Posterior cingulate gyrus (tissue), 11 donors: ENCODE measurements at places on chromosomes 2 and 18.

DNA sequence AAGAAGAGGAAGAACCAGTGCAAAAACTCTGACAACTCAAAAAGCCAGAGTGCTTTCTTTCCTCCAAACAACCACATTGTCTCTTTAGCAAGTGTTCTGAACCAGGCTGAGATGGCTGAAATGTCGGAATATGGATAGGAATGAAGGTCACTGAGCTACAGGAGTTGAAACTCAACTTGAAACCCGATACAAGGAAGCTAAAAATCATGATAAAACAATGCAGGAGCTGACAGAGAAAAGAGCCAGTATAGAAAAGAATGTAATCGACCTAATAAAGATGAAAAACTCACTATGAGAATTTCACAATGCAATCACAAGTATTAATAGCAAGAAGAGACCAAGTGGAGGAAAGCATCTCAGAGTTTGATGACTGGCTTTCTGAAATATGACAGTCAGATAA, 15.0 kb upstream of the EIF2AK3 start:
- no peak for DNase-seq

DNA sequence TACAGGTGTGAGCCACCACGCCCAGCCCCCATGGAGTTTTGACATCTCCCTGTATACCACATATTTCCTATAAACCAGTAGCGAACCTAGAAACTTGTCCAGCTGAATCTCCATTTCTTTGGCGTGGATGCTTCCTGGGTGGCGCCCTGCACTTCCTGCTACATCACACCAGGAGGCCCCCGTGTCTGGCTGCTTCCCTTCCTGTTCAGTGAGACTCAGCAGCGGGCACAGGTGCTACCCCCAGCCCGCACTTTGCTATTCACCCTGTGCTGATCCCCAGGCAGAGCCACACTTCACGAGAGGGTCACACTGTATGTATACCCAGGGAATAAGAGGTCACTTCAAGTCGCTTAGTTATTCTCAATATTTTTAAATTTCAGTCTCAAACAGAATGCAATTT, 35.0 kb downstream of the CYP27C1 start:
- DNase-seq, result no peak

DNA sequence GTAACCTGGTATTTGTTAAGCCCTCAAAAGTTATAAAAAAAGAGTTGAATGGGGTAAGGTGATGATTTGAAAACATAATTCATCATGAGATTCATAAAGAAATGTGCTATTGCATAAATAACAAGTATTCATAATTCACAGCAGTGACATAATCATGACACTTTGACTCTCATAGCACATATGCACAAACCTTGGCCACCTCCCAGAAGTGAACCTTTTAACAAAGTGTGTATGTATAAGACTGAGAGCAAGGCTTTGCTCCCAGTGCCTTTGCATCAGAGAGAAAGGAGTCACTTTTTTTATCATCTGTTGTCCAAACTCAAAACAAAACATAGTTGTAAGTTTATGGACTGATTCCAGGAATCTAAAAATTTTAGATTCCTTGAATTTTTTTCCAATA, 15.0 kb upstream of the HTR2B start:
- no peak for DNase-seq

- no peak for DNase-seq
Observed at GRCh38 chr2:11697103-11697871, 27.3 kb upstream of the NTSR2 start.

- no peak for DNase-seq
Observed at GRCh38 chr2:81249152-81249551, 944.6 kb upstream of the LRRTM1 start.

DNA sequence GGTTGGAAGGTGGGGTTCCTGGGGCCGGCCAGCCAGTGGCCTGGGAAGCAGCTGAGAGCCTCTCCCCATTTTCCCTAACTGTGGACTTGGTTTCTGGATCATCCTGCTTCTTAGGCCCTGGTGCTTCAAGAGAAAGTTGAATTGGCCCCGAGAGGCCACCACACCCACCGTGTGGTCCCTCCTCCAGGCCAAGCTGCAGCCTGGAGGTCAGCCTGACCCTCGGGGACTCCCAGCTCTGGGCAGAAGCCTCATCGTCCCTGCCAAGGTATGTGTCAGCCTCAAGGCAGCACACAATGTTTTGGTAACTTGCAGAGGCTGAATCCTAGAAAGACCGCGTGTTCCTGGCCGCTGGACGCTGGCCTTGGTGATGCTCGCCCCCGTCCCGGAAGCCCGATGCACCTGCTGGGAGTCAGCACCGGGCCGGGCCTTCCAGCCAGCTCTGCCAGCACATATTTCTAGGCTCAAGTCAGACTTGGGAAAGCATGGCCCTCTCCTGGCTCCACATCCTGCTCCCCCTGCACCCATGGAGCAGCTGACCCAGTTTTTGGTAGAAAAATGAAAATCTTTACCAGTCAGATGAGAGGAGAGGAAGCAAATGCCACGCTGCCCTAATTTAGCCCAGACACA, 72.6 kb downstream of the ACTR2 start:
- DNase-seq, result peak; percentile 67

- DNase-seq, result no peak
Observed at GRCh38 chr2:25226827-25227226, 58.4 kb upstream of the POMC start.

DNA sequence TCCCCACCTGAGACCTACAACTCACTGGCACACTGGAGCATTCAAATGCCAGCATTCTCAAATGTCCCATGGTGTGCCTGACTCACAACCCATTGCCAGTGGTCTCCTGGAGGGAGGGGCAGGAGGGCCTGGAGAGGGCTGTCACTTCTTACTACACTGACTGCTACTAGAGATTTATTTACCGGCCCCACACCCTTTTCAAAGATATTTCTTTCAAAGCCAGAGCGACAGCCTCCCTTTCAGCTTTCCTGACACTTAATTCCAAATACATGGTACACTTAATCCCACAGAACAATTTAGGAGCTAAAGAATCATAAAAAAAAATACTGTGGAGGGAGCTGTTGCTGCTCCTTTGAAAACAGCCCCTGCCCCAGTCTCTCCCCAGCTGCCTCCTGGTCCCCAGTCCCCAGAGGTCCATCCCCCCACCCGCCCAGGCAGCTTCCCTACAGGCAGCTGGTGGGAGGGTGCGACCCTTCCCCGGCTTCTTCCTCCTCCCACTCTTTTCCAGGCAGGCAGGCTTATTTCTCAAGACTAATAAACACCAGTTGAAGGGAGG, 129.1 kb upstream of the SMAD2 start:
- no peak for DNase-seq

- DNase-seq, result no peak
Observed at GRCh38 chr2:111707700-111708099, 176.3 kb downstream of the ANAPC1 start.

DNA sequence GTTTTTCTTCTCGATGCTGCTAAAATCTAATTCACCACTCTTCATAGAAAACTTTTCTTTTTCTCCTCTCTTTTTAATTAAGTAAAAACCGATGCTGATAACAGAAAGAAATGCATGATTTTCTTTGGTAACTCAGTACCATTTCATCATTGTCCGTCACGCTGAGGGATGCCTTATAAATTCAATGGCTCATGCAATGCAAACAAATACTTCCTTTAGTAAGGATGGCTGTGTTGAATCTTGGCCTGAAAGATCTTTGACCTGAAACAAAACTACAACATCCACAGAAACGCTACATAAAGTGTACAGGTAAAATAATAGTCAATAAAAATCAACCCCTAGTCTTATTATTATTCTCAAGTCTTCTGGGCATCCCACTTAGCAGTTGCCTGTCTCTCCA, 261.4 kb downstream of the SLC8A1 start:
- DNase-seq, result no peak

DNA sequence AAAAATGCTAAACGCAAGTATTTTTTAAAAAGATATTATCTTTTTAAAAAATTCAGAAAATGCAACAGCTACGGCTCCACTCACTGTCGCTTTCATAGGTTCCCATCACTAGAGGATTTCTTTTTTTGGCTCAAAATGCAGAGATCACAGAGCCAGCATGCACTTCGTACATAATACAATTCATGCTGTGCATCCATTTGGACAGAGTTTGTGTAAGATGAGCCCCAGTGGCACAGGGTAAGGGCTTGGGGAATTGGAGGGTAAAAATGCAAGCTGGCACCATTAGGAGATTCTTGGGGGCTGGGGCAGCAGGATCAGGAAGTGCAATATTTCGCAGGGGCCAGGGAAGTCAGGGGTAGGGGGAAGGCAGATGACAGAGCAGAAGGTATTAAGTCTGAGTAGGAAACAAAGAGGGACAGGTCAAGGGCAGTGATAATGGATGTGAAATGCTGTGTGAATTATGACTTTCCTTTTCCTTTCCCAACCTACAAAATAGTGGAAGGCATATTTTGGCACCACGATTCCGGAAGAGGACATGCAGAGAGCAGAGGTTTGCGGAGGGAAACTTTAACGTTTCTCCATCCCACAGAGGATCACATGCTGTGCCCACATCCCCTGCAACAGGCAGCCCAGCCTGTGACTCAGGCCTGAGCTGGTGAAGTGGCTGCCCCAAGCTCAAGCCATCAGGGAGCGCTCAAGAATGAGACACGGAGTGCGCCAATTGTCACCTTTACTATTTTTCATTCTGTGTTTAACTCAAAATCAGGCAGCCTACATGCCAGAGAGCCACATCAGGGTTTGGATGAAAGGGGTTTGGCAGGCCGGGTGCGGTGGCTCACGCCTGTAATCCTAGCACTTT, 4.7 kb downstream of the CAPG start:
- peak; percentile 60 for DNase-seq

DNA sequence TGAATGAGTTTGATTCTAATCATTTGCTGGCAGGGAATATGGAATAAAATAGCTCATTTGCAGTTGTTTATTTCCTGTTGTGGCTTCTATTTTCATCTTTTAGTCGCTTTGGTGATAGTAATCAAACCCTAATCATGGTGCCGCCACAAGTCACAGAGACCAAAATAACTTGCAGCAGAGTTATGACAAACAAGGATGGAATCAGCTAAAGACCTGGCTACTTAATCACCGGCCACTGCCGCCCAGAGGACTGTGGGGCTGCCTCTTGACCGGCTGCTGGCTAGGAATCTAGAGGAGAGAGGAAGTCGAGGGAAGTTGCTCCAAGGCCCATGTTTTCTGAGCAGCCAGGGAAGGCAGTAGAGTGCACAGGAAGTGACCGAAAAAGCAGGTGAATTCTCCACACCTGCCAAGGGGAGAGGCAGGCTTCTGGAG, 5.1 kb upstream of the SMAD7 start:
- DNase-seq, result no peak

DNA sequence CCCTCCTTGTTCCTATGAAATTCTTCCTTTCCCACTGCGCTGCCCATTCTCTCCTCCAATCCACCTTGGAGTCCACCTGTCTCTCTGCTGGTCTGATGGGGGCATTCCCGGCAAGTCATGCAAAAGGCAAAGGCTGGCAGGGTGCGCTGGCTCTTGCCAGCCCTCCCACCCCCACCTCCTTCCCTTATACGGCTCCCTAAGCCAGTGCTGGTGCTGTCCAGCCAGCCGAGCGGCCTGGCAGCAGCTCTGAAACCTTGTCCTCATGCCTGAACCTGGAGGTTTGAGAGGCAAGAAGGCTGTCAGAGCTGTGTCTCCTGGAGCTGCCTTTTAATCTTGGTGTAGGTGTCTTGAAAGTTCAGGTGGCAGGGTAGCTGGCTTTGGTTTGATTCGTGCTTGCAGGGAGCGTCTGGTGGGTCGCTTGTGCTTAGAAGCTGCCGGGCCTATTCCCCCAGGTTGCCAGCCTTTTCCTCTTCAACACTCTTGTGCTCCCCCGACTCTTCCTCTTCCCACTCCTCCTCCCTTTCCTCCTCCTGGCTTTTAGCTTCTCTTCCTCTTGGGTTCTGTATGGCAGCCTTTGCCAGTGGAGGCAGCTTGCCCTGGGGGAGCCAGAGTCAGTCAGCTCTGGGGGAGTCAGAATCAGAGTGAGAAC, 748 bp downstream of the LIPG start:
- no peak for DNase-seq

DNA sequence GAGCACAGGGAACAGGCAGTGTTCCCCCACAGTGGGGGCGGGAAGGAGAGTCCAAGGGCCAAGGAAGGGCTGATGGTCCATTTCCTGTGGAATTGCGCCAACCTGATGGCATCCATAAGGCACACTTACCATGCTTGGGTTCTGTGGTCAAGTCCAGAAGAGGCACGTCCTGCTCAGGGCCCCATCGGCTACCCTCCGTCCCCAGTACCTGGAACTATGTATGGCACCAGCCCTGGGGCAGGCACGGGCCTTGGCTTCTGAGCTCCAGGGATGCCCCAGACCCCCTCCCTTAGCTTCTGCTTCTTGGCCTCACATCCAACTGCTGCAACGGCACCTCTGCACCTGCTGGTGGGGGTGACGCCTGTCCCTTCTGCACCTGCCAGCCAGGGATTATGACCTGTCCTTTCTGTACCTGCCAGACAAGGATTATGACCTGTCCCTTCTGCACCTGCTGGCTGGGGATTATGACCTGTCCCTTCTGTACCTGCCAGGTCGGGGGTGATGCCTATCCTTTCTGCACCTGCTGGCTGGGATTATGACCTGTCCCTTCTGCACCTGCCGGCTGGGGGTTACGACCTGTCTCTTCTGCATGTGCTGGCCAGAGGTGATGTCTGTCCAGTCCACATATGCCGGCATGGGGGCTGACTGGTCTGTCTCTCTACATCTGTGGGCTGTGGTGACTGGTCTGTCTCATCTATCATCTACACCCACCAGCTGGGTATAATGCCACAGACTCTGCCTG, 45.4 kb upstream of the SNTG2 start:
- DNase-seq, result no peak

DNA sequence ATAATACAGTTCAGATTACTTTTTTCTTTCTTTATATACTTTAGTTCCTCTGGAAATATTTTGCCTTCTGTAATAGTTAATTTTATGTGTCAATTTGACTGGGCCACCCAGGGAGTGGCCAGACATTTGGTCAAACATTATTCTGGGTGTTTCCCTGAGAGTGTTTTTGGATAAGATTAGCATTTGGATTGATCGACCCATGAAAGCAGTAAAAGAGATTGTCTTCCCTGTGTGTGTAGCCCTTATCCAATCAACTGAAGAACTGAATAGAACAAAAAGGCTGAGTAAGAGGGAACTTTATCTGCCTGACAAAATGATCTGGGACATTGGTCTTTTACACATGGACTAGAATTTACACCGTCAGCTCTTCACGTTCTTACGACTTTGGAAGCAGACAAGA, 1190.1 kb upstream of the FAM98A start:
- DNase-seq, result no peak

GRCh38 chr2:98028101-98028561, 32.4 kb upstream of the TMEM131 start:
- DNase-seq, result no peak
